ENCODE measurements at places on chromosomes 6 and 20.

- DNase-seq = no peak
These were observed 158.1 kb upstream of the GMDS start for GRCh38 chr6:2403546-2403945.

DNA sequence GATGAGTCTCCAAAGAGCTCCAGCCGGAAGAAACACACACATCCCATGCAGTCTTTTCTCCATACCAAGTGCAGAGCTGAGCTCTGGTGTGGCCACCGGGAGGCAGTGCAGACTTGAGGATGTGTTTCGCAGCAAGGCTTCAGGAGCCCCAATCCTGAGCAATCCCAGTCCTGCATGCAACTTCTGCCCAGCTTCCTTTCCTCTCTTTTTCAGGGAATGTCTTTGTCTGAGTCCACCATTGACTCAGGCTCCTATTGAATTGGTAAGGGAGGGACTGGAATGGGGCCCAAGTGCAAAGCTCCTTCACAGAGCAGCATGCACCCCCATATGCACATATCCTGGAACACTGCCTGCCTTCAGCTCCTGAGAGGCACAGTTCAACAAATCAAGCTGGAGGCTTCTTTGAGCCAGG lies 50.5 kb upstream of the ASIP start:
- DNase-seq = no peak

DNA sequence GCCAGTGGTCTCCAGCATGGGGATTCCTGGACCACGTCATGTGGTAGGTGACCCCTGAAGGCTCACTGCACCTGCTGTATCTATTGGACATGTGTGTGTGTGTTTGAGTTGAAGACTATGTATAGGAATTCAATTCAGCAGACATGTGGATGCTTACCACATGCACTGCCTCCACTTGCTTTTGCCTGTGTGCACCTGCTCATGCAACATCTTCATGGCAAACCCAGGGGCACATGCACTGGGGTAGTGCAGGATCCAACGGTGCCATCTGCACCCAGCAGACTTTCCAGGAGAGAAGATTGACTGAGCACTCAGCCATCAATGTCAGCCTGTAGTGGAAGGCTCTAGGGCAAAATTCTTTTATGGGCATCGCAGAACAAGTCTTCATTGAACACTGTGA lies 299.4 kb downstream of the CDH26 start:
- no peak for DNase-seq

- DNase-seq = no peak
These were observed 262.0 kb upstream of the CDH4 start for GRCh38 chr20:60990061-60990460.

- no peak for DNase-seq
These were observed 7.0 kb downstream of the DYNLRB1 start for GRCh38 chr20:34522969-34523871.

DNA sequence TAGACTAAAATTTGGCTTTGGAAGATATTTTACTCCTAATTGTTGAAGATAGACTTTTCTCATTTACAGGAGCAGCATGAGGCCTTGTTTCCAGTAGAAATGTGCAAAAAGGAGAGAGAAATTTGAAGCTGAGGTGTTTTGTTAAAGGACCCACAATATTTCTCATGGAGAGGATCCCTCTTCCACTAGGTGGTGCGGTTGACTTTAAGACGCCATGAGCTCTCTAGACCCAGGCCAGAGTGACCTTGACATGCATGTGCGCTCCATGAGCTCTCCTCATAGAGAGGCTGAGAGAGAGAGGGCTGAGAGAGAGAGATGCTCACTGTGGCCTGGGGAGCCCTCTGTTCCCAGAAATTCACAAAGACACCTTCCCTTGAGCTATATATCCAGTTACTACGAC lies 861.2 kb upstream of the EYS start:
- no peak for DNase-seq

GRCh38 chr20:5181492-5181891 lies 54.7 kb downstream of the CDS2 start:
- DNase-seq = no peak

DNA sequence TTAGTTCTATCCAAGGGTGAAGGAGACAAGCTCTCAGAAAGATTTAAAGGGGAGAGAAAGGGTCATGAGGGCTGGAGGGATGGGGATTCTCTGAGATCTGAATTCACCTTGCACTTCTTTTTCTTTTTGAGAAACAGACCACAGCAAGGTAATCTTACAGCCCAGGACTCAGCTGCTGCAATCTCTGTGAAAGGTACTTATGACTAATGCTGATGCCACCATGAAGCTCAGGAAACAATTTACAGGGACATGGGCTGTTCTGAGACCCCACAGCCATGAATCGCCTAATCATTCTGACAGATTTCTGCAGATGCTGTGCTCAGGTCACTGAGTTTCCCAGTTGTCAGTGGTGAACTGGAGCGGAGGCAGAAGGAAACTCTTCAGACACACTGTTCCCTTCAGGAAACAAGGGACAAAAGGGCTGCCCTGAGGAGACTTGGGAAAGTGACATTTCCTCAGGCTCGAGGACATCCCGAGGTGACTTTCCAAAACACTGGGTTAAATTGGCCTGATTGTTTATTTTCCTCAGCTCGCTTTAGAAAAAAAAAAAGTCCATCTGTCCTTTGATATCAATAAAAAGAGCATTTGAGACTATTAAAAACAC lies 103.8 kb upstream of the PLCB4 start:
- no peak for DNase-seq

GRCh38 chr20:25032478-25033264 lies 25.3 kb downstream of the ACSS1 start:
- DNase-seq = no peak

DNA sequence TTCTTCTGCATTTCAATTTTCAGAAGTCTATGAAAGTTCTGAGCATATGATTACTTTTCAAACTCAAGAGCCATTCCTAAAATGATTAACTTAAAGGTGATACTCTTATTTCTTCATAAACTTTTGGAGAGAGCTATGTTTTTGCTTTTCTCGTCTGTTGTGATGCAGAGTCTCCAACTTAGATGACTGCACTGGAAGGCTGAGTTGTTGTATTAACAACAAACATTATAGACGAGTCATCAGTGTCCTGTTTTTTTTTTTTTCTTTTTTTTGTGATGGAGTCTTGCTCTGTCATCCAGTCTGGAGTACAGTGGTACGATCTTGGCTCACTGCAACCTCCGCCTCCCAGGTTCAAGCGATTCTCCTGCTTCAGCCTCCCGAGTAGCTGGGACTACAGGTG lies 101.9 kb downstream of the CD109 start:
- DNase-seq = no peak

DNA sequence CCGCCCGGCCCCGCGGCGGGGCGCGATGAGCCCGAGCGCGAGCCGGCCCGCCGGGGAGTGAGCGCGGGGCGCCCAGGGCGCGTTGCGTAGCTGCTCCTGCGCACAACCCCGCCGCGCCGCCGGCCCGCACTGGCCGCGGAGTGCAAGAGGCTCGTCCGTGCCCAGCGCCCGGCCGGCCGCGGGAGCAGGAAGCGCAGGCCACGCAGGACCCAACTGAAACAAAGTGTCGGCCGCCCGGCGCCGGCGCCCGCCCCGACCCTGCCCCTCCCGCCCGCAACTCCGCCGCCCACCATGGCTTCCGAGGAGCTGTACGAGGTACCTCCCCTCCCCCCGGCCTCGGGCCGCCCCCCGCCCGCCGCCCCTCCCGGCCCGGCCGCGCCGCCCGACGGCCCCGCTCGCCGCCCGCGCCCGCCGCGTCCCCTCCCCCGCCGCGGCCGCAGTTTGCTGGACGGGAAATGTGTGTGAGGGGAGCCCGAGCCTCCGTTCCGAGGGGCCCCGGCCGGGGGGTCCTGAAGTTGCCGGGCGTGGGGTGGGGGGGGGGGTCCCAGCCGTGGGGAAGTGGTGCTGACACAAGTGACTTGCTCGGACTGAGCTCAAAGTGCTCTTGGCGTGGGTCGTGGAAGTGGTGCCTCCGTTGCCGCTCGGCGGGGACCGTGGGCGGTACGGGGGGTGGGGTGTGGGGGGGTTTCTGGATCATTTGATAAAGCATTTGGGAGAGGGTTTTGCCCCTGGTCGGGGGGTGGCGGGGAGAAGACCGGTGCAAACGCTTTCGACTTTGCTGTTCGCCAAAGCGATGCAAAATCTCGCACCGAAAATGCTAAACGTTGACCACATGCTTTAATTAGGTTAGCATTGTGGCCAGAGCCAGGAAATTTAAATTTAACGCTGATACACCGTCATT lies 539 bp downstream of the CDYL start:
- no peak for DNase-seq

GRCh38 chr6:14059791-14060436 lies 57.7 kb upstream of the CD83 start:
- DNase-seq = no peak

- DNase-seq = no peak
These were observed 190.8 kb downstream of the GMDS start for GRCh38 chr6:2054516-2055067.

DNA sequence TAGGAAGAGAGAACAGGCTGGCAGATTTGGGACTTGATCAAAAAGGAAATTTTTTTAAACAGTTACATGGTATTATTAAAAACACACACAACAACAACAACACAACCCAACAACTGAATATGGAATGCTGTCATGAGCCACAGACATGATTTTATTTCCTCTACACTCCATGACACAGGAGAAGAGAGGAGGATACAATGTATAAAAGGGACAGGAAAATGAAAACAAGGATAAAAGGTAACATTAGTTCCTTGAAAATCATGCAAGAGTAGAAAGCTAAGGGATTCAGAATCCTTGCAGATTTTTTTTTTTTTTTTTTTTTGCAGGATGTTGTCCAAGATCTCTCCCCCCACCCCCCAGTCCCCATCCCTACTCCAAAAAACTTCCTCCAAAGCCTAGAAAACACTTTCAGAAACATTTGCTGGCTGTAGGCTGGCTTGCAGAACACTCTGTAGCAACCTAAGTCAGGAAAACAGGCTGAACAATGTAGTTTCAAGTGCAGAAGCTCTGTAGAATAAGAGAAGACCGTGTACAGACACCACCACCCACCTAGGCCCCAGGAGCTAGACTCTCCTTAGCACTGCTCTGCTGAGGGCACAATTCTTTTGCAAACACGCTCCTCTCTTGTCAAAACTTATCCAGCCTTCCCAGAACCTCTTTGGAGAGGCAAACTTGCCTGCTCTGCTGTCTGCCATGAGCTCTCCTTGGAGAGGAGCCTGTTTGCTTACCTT lies 845 bp downstream of the ZMYND8 start:
- no peak for DNase-seq

DNA sequence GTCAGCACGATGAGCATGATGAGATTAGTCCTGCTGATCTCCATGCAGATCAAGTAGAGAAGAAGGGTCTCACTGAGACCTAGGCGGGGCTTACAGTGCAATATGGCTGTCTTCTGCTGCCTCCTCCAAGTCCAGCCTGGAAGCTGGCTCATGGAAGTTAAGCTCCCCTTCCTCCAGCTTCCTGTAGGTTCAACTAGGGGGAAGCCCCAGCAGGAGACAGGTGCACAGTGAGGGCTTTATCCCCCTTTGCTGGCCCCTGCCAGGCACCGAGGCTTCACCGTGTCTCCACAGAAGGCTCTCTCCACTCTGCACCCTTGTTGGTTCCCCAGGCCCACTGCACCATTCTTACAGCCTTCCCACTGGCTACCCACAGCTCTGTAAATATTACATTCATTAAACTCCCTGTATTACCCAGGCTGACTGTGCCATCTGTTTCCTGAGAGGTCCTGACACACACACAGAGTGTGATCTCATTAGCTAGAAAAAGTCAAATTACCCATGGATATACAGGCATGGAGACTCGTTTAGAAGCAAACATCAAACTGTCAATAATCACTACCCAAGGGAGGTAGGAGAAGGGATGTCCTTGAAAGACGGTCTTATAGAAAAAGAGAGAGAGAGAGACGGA lies 90.4 kb downstream of the SLC2A10 start:
- DNase-seq = no peak

GRCh38 chr6:166720856-166721255 lies 93.8 kb upstream of the RPS6KA2 start:
- no peak for DNase-seq

GRCh38 chr6:136095986-136096385 lies 154.1 kb downstream of the MTFR2 start:
- DNase-seq = no peak

- no peak for DNase-seq
These were observed 145.6 kb downstream of the DLL1 start for GRCh38 chr6:170145272-170145592.

DNA sequence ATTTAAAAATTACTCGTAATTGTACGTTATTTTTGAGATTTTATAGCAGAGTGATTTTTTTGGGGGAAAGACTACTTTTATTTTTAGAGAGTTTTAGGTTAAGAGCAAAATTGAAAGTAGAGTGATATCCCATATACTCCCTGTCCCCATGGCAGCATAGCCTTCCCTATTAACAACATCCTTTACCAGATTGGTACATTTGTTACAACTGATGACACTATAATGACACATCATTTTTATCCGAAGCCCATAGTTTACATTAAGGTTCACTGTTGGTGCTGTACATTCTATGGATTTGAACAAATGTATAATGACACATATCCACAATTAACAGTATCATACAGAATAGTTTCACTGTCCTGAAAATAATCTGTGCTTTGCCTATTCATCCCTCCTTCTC lies 1126.4 kb upstream of the CITED2 start:
- no peak for DNase-seq

- no peak for DNase-seq
These were observed 742.0 kb upstream of the POU3F2 start for GRCh38 chr6:98092331-98092730.

DNA sequence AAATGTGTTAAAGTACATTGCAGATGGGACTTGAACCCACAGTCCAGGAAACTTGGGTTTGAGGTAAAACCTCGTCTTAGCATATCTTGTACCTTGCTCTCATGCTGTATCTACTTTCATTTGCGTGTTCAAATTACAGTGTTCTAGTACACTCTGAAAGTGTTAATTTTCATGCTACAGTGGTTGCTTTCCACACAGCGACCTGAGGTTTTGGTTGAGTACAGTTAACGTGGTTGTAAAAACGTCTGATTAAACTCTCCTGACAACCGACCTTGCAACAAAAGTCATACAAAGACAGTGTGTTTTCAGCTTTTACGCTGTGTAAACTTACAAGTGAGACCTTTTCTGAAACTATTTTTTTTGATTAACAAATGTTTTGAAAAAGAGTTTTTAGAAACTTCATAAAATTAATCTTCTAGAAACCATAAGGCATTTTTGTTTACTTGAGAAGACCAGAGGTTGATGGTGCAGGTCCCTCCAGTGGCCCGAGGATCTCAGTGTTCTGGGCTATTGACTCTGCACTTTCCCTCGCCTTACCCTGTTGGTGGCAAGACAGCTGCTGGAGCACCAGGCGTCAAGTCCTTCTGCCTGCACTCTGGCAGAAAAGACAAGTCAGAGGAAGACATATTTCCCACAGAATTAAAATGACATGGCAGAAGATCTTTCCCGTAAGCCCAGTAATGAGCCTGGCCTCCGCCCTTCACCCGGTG lies 334.0 kb downstream of the THBS2 start:
- no peak for DNase-seq

Data from GM12864 (cell line).